ENCODE measurements at places on chromosomes 12 and 14.

DNA sequence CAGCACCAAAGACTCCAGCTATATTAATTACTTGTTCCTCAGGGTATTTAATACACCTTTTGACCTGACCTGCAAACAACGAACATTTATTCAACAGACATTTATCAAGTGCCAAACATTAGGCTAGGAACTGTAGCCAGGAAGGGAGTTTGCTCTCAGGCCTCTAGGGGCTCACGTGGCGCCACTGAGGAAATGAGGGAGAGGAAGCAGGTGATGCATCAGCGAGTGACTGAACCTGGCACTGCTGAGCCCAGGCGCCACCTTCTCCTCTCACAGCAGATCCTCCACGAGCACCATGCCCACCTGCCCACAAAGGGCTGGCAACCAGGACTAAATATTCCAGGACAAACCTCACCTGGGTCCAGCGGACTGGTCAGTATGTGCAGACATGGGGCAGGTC, 50.2 kb downstream of the SETD3 start:
- no peak for DNase-seq

- no peak for DNase-seq
Observed at GRCh38 chr14:89407856-89408255, 9.2 kb downstream of the FOXN3 start.

- peak; percentile 44 for DNase-seq
Observed at GRCh38 chr12:108063192-108063591, 65.9 kb upstream of the WSCD2 start.

GRCh38 chr14:69715725-69716477, 51.0 kb upstream of the SRSF5 start:
- DNase-seq, result no peak

GRCh38 chr12:27821259-27821973, 41.4 kb upstream of the MANSC4 start:
- DNase-seq, result peak; percentile 50

DNA sequence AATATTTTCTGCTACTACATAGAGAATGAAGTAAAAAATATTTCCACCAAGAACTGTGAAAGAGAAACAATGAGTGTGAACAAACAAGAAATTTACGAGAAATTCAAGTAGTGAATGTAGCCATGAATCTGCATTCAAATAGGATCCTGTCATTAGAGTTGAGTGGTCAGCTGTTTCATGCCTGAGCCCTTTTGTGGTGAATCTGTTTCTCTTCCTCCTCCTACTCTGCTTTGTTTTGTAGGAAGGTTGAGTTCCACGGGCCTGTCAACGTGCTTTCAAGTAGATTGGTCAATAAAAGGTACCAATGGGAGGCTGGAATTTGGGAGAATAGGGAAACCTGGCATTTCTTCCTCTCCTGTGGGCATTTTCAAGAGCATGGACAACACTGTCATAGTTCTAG, 1749.6 kb upstream of the FLRT2 start:
- DNase-seq, result peak; percentile 4

DNA sequence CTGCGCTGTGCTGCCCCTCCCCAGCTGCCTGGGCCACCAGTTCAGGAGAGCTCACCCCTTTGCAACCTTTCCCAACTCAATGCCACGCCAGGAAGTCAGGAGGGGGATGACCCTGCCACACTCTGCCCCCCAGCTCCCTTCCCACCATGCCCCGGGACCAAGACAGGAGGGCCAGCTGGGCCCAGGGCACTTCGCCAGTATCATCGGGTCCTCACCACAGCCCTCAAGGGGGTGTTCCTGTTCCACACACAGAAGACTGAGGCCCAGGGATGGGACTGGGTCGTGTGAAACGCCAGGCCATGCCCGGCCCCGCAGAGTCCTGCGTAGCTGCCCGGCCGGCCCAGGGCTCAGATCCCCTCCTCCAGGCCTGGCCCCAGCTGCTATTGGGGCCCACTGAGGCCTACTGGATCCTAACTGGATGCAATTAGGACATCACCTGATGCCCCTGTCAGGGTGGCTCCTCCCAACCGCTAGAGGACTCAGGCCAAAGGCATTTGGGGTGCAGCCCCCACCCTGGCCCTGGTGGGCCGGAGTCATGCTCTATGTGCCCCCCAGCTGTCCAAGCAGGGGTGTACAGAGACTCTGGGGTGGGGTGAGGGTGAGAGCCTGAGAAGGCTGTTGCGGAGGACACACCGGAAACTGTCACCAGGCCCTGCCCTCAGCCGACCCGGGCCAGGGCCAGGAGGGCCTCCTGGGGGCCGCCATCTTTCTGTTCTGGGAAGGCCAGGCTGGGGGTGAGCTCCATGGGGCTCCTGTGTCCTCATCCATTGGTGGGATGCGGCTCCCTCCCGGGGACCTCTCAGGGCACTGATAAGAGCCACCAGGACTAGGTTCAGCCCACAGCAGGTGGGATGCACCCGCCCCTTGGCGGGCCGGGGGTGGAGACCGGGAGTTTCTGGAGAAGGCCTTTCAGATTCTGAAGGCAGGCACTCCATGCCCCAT, 29.3 kb upstream of the ANKRD9 start:
- DNase-seq, result no peak

- no peak for DNase-seq
Observed at GRCh38 chr12:42957561-42958290, 368.2 kb upstream of the PRICKLE1 start.

DNA sequence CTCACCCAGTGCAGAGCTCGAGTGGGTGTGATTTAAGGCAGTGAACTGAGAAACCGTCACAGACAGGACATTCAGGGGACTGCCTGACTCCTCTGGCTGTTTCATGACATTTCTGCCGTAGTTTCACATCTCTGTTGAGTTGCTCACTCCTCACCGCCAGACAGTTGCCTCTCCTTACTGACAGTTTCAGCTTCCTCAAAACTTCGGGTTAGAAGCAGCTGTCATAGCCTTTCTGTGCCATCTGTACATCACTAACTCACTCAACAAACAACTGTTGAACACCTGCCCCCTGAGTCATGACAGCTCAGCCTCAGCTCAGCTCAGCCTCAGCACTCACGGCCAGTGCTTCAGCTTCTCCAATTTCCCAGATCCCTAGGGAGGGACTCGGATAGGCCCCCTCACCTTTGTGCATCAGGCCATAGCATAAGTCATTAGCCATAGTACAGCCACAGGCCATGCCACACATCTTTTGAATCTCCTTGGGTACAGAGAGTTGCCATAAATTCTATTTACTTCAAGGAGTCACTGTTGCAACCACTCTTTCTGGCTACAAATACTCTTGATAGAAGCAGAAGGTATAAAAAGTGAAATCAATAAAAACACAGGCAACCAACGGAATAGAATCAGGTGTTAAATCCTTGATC, 6.2 kb upstream of the SLC15A4 start:
- DNase-seq, result no peak

GRCh38 chr14:80047761-80048160, 163.5 kb downstream of the DIO2 start:
- DNase-seq, result no peak

GRCh38 chr12:78249578-78249977, 418.9 kb downstream of the NAV3 start:
- DNase-seq, result no peak

GRCh38 chr12:88985011-88985410, 367.3 kb downstream of the DUSP6 start:
- DNase-seq, result no peak

DNA sequence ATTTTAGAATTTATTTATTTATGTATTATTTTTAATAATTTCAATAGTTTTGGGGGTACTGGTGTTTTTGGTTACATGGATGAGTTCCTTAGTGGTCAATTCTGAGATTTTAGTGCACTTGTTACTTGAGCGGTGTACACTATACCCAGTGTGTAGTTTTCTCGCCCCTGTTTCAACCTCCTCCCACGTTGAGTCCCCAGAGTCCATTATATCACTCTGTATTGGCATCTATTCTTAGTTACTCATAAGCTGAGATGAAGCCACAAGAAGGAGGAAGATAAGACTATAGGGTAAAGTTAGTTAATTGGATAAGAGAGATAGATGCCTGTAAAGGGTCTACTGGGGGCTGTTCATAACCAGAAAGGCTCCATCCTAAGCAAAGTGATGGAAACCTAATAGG, 4.0 kb downstream of the C1S start:
- DNase-seq, result no peak

GRCh38 chr12:128818065-128819022, 5.4 kb downstream of the SLC15A4 start:
- DNase-seq, result no peak

DNA sequence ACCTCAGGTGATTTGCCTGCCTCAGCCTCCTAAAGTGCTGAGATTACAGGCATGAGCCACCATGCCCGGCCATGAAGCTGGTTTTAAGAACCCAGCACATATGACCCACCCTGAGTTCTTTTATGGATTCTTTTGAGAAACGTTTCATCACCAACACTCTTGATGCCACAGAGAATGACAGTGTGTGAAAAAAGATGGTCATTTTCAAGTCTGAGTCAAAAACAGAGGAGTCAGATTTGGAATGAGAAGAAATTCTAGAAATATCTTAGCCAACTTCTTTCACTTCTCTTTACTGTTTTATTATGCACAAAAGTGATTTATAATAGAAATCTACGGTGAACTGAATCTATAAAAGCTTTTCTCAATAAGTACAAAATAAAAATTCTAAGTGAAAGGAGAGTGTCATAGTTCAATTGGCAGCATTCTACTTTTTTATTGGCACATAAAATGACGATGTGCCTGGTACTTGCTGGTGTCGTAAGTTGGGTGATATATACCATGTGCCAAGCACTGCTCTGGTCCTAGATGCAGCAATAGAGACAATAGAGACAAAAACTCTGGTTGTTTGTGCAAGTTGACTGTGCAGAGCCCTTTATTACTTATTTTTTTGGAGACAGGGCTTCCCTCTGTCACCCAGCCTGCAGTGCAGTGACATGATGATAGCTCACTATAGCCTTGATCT, 33.9 kb downstream of the CCDC177 start:
- DNase-seq, result no peak

- peak; percentile 89 for DNase-seq
Observed at GRCh38 chr12:26113853-26114719, 10.8 kb downstream of the BHLHE41 start.

- peak; percentile 32 for DNase-seq
Observed at GRCh38 chr12:49621651-49622500, 1.5 kb upstream of the PRPF40B start.

DNA sequence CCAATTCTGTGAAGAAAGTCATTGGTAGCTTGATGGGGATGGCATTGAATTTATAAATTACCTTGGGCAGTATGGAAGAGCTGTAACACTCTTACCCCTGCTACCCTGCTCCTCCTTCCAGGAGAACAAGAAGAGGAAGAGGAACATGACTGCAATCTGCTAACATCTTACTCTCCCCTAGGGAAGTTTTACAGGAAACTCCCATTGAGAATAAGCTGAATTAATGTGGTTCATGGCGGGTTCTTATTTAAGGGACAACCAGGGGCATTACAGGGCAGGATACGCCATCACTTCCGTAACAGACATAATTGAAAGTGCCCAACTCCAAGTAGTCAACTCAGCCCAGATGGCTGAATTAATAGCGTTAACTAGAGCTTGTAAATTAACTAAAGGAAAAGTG, 9.4 kb upstream of the PSMC1 start:
- no peak for DNase-seq

GRCh38 chr12:26384536-26384935, 189.2 kb downstream of the SSPN start:
- DNase-seq, result no peak

DNA sequence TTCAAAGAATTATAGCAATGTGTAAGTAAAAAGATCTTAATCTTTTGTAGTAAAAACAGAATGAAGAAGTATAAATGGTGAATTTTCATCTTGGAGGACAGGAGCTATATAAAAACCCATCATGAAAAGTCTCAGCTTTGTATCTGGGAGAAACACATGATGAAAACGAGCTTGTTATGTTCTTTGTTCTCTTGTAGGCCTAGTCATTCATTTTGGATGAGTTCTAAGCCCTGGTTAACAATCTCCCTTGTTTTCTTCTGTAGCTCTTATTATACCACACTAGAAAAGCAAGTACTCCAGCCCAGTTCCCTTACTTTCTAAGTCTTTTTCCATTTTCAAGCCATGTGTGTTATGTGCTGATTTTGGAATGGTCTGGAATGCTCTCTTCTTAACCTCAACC, 463.5 kb upstream of the RGS6 start:
- no peak for DNase-seq

DNA sequence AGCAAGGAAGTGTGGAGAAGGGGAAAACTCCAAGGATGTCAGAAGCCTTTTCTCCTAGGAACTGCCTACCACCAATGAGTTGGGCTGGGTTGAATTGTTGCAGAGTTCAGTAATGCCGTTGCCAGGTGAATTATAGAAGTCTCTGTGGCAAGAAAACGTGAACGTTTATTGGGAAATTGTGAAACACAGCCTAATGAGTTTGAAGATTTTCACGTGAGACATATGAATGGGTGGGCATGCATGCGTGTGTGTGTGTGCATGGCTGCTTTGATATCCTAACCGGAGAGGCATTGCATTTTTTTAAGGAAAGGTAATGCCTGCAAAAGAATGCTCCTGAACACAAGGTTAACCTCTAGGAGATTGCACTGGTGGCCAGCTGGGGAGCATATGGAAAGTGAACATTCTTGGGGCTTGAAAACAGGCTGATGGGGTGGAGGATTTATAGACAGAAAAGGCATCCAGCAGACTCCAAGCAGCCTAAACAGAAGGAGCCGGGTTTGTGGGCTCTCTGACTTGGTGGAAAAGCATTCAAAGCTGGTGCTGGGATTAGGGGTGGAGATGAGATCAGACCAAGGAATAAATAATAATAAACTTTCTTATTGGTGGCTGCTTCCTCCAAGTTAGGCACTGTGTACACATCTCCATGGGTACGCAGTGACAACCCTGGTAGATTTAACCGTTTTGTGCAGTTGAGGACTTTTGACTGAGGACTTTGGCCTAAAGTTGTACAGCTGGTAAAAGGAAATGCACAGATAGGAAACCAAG, 67.8 kb downstream of the NTF3 start:
- DNase-seq, result no peak

- no peak for DNase-seq
Observed at GRCh38 chr12:113287146-113287898, 47.6 kb downstream of the SLC8B1 start.

- no peak for DNase-seq
Observed at GRCh38 chr12:14650789-14651188, 45.6 kb downstream of the GUCY2C start.

DNA sequence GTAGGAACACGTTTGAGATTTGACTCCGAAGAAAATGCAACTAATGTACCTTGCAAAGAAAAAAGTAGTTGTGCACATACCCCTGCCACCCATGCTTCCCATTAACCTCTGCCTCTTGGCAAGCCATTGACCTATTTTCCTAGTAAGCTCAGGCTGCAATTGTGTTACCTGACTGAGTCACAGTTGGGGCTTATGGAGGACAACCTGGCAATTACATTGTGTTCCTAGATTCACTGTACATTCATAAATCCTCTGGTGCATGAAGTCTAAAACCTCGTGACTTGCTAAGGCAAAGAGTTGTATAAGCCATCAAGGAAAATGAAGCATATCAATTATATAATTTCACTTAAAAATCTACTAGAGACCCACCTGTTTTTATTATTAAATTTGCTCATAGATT, 62.0 kb upstream of the DUSP6 start:
- DNase-seq, result no peak

Measured in HAP-1 (cell line).